Stimulated activated CD8-positive, alpha-beta memory T cell treated with anti-CD3 and anti-CD28 coated beads, Interleukin-12 subunit alpha, Interleukin-12 subunit beta, amount 100 ng/mL, for 4 hours (primary cell): ENCODE measurements at places on chromosomes 6 and 20.

GRCh38 chr6:170490259-170490658, 62.8 kb downstream of the PSMB1 start:
- DNase-seq, result no peak

DNA sequence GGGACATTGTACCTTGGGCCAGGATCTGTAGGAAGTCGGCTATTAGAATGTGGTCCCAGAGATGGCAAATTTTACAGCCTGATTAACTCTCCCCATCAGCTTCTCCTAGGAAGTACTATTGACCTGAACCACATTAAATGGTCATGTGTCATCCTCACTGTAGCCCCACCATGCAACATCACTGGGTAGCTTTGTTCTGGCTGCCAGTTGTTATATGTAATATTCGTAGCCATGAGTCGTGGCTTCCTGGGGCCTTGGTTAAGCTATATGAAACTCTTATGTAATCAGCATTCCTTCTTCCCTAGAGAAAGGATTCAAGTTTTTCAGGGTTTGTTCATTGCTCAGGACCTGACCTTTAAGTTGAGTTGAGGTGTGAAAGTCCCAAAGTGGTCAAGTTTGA, 125.7 kb downstream of the ANKS1A start:
- DNase-seq, result no peak

DNA sequence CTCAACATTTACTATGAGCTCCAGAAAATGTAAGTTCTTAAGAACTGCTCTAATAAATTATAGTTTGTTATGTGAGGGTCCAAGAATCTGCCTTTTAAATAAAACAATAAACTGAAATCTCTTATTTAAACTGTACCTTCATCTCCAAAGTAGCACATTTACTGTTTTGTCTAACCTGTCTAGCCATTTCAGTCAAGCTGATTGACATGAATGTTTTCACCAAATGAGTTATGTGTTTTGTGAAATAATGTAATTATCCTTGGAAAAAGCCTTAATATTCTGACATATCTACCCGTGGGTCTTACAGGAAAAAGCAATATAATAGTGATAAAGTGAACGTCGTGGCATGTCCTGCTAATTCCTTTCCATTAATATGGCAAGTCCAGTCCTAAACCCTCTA, 57.8 kb downstream of the OPRM1 start:
- no peak for DNase-seq

- DNase-seq, result no peak
Measured at GRCh38 chr20:39654171-39654570, 692.0 kb downstream of the DHX35 start.

GRCh38 chr20:47016068-47016664, 121.5 kb downstream of the EYA2 start:
- DNase-seq, result no peak

DNA sequence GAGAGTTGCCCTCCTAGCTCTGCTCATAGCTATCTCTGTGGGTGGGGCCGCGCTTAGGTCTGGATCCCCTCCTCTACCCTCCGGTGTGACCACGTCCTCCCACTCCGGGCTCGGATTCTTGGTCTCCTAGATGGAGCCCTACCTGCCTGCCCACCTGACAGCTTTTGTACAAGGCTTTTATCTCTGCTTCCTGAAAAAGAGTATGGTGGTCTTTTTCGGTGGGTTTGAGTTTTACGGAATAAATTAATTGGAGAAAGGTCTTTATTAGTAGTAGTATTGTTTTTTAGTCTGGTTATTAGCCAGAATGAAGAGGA, 773 bp downstream of the SMAP1 start:
- DNase-seq, result no peak

GRCh38 chr6:33297406-33297955, 1.3 kb downstream of the RGL2 start:
- DNase-seq, result no peak

- no peak for DNase-seq
Measured at GRCh38 chr6:148358196-148358785, 15.7 kb downstream of the SASH1 start.

GRCh38 chr6:106692112-106692818, 62.9 kb downstream of the QRSL1 start:
- DNase-seq, result no peak

DNA sequence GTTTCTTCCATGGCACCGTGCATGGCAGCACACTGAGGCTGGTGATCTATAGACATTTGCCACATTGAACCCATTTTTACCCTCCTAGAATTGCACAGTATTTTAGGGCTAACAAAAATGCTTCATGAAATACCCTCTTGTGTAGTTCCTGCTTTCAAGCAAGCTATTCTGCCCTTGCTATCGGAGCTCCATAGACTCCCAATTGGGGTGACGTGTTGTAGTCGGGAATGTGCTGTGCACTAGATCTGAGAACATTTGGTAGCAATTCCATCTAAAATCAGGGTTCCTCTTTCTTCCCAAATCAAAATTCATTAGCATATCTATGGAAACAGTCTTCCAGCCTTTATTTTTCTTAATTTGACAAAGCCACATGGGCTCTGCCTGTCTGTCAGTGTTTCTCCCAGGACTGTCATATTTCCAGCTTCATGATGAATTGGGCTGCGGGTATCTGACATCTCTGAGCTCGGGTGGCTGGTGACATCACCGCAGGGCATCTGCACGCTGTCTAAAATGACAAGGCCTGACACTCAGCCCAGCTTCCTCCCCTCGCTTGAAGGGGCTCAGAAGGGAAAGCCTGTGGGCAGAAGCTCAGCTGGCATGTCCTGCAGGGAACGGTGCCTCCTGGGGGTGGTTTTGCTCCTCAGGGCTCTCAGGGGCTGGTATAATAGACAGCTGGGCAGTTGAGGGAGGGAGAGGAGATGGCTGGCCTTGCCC, 406.4 kb downstream of the QKI start:
- DNase-seq, result no peak

- no peak for DNase-seq
Measured at GRCh38 chr6:52691718-52692117, 20.8 kb downstream of the TMEM14A start.

DNA sequence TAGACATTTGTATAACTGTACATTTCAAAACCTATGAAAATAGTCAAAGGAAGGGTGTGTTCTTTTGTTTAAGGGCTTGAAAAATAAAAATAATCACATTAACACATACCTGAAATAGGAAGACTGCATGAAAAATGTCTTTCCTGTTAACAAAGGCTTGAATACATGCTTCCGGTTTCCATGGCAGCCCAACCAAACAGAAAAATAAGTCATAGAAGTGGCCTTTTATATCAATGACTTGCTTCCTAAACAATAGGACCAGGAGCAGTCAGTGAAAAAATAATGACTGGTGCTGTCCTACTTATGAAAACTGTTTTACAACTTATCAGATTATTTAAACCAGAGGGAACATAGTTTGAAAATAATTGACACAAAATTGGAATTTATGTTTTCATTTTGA, 412.6 kb upstream of the PLCB4 start:
- no peak for DNase-seq

DNA sequence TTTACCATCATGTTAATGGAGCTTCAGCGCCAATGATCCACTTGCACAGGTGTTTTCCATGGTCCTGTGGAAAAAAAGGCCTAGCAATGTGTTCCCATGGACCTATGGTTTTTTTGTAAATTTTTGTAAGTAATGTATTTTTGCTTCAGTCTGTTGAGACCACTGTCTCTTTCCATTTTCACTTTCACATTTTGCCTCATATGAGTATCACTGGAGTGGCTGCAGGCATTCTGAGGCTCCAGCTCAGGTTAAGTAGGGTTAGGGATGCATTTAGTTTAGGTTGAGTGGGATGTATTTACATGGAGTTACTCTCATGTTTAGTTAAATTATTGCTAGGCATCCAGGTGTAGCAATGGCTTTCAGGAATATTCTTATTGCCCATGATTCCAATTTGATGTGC, 19.2 kb upstream of the LMBRD1 start:
- DNase-seq, result no peak

DNA sequence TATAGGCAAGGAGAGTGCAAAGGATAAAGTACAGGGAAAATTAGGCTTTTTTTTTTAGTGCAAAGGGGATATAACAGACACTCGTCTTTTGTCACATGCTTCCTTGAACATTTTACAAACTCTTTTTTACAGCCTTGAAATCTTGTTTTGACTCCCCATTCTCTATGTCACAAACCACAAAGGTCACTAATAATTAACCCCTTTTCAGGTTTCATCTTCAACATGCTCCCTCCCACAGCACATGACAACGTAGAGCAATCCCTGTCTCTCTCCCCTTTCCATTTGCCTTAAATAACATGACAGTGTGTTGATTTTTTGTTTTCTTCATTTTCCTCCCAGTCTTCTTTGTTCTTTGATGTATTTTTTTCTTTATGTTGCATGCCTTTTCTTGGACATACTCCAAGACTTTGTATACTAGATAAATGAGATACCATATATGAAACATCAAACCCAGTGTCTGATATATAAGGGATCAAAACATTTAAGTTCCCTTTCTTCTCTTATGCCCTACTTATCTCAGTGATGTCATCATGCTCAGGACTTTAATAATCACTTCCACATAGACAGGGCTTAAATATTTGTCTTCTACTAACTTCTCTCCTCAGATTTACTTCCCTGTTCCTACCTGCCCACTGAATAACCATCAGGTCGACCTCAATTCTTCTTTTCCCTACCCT, 378.7 kb upstream of the HSF2 start:
- no peak for DNase-seq

DNA sequence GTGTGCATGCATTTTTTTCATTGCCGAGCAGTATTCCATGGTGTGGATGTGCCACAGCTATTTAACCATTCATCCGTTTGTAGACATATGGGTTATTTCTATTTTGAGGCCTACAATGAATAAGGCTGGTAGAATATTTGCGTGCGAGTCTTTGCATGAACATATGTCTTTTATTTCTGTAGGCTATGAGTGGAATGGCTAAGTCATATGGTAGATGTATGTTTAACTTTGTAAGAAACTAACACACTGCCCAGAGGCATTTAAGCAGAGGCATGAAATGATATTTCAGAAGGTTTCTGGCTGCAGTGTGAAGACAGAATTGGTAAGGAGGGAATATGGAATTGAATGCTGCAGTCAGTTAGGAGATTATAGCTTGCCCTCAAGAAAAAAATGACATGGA, 457.4 kb upstream of the CDH4 start:
- no peak for DNase-seq

- no peak for DNase-seq
Measured at GRCh38 chr6:52306972-52307870, 22.7 kb upstream of the MCM3 start.

- no peak for DNase-seq
Measured at GRCh38 chr6:136523196-136523595, 27.0 kb downstream of the MAP7 start.

- DNase-seq, result no peak
Measured at GRCh38 chr6:83514866-83515466, 2.6 kb downstream of the PRSS35 start.

DNA sequence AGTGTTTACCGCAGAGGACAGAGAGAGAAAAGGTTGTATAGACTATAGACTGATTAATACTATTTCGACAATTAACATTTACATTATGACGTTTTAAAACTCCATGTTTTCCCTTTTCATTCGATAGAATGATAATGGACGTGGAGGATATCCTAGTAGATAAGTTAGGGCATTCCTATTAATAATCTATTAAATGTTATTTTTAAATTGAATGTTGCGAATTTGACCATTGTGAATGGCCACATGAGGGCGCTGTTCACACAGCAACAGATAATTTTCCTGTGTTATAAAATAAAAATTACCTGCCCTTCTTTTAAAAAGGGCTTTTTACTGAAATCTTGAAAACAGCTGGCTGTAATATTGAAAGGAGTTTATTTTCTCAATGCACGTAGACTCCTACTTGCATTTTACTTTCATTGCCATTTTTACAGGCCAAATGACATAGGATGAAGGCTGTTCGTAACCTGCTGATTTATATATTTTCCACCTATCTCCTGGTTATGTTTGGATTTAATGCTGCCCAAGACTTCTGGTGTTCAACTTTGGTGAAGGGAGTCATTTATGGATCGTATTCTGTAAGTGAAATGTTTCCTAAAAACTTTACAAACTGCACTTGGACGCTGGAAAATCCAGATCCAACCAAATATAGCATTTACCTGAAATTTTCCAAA, 3.3 kb downstream of the ADGRB3 start:
- no peak for DNase-seq

- DNase-seq, result no peak
Measured at GRCh38 chr20:20736303-20736702, 23.9 kb upstream of the RALGAPA2 start.

- no peak for DNase-seq
Measured at GRCh38 chr20:53735536-53736050, 142.0 kb upstream of the ZNF217 start.

GRCh38 chr20:64063389-64064144, 569 bp downstream of the TCEA2 start:
- no peak for DNase-seq

GRCh38 chr20:62430866-62431447, 3.6 kb upstream of the RBBP8NL start:
- DNase-seq, result no peak

DNA sequence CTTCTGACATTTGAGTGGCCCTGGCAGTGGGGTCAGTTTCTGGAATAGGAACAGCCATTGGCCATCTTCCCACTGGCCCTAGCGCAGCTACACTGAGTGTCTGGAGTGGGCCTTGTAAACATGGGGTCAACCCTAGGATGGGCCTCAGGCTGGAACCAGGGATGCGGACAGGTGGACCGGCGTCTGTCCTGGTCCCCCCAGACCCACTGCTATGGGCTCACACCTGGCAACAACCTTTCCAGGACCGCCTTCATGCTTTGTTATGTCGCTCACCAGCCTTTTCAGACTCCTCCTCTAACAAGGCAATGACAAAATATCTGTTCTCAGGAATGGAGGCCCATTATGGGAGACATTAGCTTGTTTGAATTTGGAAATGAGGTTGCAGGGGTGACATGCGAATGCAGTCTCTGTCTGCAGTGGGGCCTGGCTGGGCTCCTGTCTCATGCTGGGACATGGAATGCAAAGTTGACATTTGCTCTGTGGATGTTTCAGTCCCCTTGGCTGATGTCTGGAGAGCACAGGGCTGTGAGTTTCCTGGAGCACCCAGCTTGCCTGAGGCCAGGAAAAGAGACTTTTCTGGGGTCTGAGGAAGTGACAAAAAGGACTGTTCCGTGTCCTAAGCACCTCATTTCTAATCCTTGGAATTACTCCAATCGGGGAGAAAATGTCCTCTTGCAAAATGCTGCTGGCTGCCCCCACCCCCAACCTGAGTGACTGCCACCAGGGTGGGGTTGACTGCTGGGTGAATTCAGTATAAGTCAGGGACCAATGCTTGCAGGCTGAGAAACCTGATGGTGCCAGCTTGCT, 98.7 kb upstream of the PMEPA1 start:
- DNase-seq, result no peak

DNA sequence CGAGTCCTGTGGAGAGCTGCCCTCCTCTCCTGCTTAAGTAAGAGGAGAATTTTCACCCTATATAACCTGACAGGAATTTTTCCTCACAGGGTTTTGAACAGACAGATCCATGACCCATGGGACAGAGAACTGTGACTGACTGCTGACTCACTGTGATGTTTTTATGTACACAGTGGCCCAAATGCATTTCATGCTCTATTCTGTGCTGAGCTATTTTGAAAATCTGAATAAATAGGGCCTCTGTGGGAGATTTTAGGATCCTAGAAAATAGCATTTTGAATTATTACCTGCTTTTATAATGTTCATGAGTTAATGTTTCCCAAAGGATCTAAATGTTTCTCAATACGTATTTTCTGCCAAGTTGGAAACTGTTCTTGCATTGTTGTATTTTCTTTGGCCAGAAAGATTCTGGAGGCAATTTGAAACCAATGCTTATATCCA, 577.4 kb downstream of the HTR1B start:
- DNase-seq, result no peak
